ENCODE measurements at places on chromosomes 6 and 20. TPM values are rescaled to one million over a fixed set of nuclear protein-coding genes. Genes with fewer than 3 reads are reported as not detected.

- no peak for DNase-seq
Measured at GRCh38 chr20:56955680-56956079, 310.8 kb downstream of the BMP7 start.

The RCAN2 gene
- 3.1 TPM for total RNA-seq

The SNAP91 gene
- total RNA-seq: 0.10 TPM

GRCh38 chr20:2005831-2006426 lies 12.1 kb upstream of the PDYN start:
- peak; percentile 33 for DNase-seq

DNA sequence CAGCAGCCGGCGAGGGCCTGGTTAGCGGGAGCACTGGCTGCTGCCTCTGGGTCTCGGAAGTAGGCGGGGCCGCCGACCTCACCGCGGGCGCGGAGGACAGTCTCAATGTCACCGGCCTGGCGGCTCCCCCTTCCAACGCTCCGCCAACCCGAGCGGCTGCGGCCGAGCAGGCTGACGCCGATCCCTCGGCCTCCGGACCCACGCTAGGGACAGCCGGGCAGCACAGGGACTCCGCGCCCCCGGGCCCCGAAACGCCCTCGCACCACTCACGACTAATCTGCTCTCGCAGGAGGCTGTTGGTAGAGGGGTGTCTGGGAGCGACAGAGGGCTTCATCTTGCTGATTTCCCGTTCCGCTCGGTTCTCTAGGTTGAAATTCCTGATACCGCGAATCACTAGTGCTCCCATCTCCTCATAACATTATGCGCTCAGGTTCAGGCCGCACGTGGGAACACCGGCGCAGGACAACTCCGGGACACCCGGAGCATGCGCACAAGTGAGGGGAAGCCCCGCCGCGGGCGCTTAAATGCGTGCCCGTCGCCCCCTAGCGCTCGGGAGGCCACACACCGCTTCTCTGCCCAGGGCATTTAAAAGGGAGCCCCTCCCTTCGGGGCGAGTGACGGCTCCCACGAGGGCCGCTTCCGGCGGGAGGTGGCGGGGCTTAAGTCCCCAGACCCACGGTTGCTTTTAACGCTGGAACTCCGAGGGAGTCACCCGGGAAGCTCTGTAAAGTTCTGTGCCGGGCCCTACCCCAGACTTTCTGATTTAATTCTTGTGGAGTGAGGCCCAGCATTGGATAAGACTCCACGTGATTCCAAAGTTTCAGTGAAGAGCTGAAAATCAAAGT lies at the start of gene NDUFAF4:
Gene NDUFAF4, minus strand, starts transcription at position 496 of the 845 bp plus-strand sequence. Its CDS starts 90 bp downstream, at position 406.
- peak; percentile 82 for DNase-seq

- DNase-seq: peak; percentile 22
Measured at GRCh38 chr6:82861121-82861520, 204.5 kb downstream of the UBE3D start.

GRCh38 chr6:15086348-15087158 lies 159.3 kb upstream of the JARID2 start:
- no peak for DNase-seq

- DNase-seq: peak; percentile 16
Measured at GRCh38 chr6:5763407-5763806, 243.3 kb downstream of the NRN1 start.

- no peak for DNase-seq
Measured at GRCh38 chr6:112024464-112024863, 29.4 kb upstream of the CCN6 start.

DNA sequence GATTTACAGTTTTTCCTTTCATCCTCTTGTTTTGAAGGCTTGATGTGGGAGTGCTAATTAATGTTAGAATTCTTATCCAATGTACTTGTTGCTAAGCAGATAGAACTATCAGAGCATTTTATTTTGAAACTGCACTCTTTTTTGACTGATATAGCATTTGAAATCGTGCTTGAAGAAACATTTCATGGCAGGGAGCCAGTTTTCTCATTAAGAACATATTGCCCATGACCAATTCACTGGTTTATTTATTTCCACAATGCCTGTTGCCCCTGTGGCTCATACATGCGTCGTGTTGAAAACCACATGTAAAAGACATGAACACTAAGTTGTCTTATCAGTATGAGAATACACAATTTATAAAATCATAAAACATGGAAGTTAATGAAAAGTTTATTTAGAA lies 479.7 kb upstream of the FLRT3 start:
- no peak for DNase-seq

DNA sequence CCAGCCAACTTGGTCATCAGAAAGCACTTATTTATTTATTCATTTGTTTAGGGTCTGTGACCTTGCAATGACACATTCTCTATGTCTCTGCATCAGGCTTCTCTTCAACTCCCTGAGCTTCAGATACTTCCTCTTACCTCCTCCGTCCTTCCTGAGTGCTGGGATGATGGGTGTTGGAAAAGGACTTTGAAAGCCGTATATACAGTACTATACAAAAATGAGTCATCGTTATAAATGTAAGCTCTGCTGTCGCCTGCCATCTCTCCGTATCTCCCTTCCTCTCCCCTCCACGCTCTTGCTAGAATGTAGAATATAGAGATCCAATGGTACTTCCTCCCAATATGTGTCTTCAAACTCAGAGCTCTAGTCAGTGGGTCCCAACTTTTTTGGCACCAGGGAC lies 91.9 kb upstream of the SALL4 start:
- DNase-seq: no peak

DNA sequence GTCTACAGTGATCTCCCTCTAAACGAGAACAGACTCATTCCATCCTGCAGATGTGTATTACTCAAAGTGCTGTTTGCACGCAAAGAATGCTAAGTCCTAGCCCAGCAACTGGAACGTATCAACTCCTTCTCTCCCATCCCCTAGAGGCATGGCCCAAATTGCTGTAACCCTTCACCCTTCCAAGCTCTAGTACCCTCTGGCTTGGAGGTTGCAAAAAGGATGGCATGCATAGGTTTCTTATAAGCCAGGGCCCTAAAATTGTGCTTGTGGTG lies 71.5 kb upstream of the TGM3 start:
- no peak for DNase-seq

DNA sequence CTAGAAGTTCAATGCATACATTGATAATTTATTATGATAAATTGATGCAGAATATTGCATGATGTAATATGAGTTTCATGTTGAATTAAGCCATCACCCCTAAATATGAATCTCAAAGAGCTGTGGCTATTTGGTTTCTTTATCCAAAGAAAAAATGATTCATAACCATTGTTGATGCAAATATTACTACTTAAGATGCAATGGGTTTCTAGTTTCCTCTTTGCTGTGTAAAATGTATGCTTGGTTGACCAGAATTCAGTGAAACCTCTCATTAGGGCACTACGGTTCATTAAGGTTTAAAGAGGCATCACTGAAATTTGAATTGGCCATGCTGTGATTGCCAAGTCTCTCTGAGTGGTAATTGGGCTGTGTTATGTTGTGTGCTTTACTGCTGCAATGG lies 492.5 kb upstream of the FLRT3 start:
- DNase-seq: peak; percentile 51

The C6orf52 gene
- 1.4 TPM for total RNA-seq

The BPI gene
- not detected for total RNA-seq

The SEL1L2 gene
- not detected for total RNA-seq

GRCh38 chr6:26249957-26250697 lies 114.9 kb upstream of the BTN3A2 start:
- DNase-seq: peak; percentile 85

DNA sequence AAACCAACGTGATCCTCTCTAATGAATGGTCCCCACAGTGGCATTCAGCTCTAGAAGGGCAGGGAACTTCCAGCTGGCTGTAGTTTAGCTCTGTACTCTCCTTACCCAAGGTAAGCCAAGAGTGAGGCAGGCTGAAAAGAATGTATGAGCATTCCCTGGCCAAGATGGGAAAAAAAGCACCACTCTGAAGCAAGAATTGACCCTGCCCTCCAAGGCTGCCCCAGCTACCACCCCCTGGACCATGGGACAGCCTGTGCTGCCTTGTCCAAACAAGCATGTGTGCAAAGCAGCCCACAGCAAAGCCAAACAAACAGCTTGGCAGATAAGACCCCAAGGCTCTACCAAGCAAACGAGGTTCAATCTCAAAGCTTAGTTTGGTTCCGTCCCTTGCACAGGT lies 73.9 kb downstream of the GFOD1 start:
- peak; percentile 63 for DNase-seq

The TGM3 gene
- not detected for total RNA-seq

DNA sequence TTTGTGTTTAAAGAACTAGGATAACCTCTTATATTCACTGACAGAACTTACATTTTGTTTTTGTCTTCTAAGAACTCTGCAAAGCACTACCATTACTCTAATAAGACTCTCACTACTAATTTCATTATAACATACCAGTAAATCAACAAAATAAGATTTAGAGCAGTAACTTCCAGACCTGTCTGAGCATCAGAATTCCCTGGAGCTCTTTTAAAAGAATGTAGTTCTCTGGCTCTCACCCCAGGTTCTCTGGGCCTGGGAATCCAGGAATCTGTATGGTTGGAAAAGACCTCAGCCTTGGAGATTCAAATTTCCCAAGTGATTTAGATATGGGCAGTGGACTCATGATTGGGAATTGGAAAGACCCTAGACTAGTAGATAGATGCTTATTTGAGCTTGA lies 89.4 kb downstream of the JAG1 start:
- DNase-seq: no peak

DNA sequence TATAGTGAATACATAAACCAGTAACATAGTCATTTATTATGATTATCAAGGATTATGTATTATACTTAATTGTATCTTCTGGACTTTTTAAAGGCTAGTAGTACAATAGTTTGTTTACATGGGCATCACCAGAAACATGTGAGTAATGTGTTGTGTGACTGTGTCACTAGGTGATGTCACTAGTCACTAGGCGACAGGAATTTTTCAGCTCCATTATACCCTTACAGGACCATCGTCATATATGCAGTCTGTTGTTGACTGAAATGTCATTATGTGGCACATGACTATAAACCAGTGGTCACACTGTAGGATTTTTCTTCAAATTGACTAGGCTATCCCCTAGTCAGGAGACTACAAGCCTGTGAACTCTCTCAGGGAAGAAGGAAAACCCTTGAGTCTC lies 86.5 kb upstream of the CENPW start:
- no peak for DNase-seq

The IP6K3 gene
- total RNA-seq: 2.9 TPM

GRCh38 chr6:44453146-44453545 lies 65.6 kb downstream of the CDC5L start:
- peak; percentile 36 for DNase-seq

The CST9 gene
- total RNA-seq: not detected

The PDE7B gene
- 3.2 TPM for total RNA-seq

DNA sequence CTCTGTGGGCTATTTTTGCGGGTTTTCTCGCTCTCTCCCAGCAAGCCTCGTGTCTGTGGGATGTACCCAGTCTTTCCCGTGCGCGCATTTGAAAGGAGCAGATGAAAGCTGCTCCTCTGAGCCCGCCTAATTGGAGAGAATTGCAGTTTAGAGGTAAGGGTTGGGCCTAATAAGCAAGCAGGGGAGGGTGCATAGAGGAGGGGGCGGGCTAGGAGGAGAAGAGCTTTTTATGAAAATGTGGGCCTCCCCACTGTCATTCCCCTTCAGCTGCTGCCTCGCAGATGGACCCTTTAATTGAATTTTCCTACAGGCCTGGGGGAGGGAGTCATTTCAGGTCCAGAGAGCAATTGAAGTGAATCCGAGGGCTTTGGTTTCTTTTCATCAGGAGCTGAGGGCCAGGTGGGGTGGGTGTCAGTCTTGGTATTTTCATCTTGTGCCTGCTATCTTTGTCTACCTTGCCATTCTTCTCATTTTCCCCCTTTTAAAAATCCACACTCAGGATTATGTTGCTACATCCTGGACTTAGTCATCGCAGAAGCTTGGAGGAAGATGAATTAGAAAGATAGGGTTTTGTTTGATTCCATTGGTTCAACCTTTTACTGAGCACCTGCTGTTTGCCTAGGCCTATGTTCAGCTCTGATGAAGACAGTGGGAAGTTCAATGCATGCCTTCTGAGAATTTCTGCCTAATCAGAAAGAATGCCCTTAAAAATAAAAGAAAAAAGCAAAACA lies 423.4 kb downstream of the CD83 start:
- no peak for DNase-seq

The KPNA5 gene
- total RNA-seq: 11.9 TPM

The ME1 gene
- 45.3 TPM for total RNA-seq

DNA sequence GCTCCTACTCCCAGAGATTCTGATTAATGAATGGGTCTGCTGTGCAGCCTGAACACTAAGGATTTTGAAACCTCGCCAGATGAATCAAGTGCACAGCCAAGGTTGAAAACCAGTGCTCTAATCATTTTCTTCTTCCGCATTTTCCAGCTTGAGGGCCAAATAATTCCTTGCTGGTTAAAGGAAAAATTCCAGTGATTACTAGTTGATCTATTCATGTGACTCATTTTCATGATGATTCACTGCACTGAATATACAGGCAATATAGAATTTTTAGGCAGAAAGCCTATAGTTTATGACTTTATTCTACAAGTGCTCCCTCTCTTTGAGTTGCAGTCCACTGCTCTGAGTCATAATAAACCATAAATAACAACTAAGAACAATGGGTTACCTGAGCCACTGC lies 80.6 kb upstream of the PROKR2 start:
- no peak for DNase-seq

- DNase-seq: no peak
Measured at GRCh38 chr20:36741072-36741471, 4.8 kb downstream of the NDRG3 start.

GRCh38 chr20:54291339-54292010 lies 83.6 kb downstream of the PFDN4 start:
- no peak for DNase-seq

The ZNF337 gene
- 22.6 TPM for total RNA-seq

The TPX2 gene
- total RNA-seq: 7.2 TPM

DNA sequence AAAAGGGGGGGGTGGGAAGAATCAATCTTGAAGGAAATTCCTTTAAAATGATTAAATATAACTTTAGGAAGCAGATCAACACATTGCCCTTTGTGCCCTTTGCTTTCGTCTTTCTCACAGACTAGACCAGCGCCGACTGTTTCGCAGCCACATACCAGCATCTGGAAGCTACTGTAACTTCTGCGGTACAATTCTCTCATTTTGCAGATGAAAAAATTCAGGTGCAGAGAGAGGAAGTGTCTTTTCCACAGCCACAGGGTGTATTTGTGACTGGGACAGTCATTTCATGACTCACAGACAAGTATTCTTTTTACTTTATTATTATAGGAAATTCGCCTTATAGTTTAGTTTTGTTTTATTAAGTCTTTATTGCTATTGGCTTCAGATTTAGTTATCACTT lies 84.2 kb downstream of the UST start:
- no peak for DNase-seq

DNA sequence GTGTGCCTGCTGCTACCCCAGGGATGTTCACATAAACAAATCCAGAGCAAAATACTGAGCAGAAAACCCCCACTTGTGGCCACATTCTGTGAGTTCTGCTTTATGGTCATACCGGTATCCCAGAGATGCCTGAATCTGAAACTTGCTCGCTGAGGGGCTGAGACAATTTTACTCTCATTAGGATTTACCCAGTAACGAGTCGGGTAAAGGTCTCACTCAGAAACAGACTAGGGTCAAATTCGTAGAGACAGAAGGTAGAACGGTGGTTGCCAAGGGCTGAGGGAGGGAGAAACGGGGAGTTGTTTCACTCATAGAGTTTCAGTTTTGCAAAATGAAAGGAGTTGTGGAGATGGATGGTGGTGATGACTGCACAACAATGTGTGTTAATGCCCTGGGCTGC lies 45.4 kb upstream of the NKX2-2 start:
- no peak for DNase-seq

The KCNQ5 gene
- 0.35 TPM for total RNA-seq

The SEC23B gene
- total RNA-seq: 114 TPM

GRCh38 chr6:96621983-96622382 lies 59.1 kb downstream of the FHL5 start:
- no peak for DNase-seq

- peak; percentile 4 for DNase-seq
Measured at GRCh38 chr6:135438907-135439535, 58.5 kb downstream of the AHI1 start.

The TRIM10 gene
- total RNA-seq: under 0.01 TPM

The CSNK2A1 gene
- total RNA-seq: 222 TPM
